ENCODE measurements at places on chromosomes 5 and 9. TPM values are rescaled to one million over a fixed set of nuclear protein-coding genes. Genes with fewer than 3 reads are reported as not detected.

Gene RNF208
- 1.1 TPM for total RNA-seq

Gene PCDHA9
- total RNA-seq, result not detected

Gene CARD6
- total RNA-seq, result 1.2 TPM

Gene THBS4
- total RNA-seq, result 0.57 TPM

Gene P4HA2
- total RNA-seq, result 23.9 TPM

Gene INSL4
- not detected for total RNA-seq

Gene SNX2
- total RNA-seq, result 35.4 TPM

Gene ARL14EPL
- total RNA-seq, result not detected

Gene CDO1
- 0.23 TPM for total RNA-seq

Gene CDX1
- total RNA-seq, result not detected

Gene KIAA1958
- 7.9 TPM for total RNA-seq

Gene CCDC112
- 3.9 TPM for total RNA-seq

Gene RANBP3L
- not detected for total RNA-seq

Gene IRF1
- total RNA-seq, result 565 TPM

Gene FAXDC2
- 0.49 TPM for total RNA-seq

Gene IL4
- total RNA-seq, result not detected

Gene RAPGEF1
- total RNA-seq, result 181 TPM

Gene SLC45A2
- total RNA-seq, result not detected

Gene PCDH1
- total RNA-seq, result 0.46 TPM

Data from naive thymus-derived CD4-positive, alpha-beta T cell (primary cell).